ENCODE measurements at places on chromosomes 2 and 18.

DNA sequence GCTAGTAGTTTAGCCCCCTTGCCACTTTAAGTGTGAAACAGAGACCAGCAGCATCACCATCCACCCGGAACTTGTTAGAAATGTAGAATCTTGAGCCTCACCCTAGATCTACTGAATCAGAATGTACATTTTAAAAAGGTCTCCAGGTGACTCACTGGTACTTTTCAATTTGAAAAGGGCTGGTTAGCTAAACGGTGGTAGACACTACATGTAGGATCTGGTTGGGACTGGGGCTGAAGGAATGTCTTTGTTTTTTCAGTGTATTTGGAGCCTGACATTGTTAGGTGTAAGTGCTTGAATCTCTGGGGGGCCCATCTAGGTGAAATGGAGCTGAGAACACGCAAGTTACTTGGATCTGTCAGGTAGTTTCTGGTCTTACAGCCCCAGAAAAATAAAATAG lies 44.0 kb upstream of the XPO1 start:
- DNase-seq: no peak

GRCh38 chr2:84856787-84857186 lies 24.1 kb downstream of the TRABD2A start:
- DNase-seq: no peak

- DNase-seq: no peak
These were observed 37.1 kb upstream of the ASAP2 start for GRCh38 chr2:9169349-9170107.

GRCh38 chr2:207887500-207887899 lies 117.8 kb upstream of the FZD5 start:
- DNase-seq: no peak

- DNase-seq: no peak
These were observed 297.1 kb downstream of the ARHGAP15 start for GRCh38 chr2:143426296-143426695.

GRCh38 chr2:182316950-182317349 lies 109.9 kb downstream of the PDE1A start:
- DNase-seq: no peak

DNA sequence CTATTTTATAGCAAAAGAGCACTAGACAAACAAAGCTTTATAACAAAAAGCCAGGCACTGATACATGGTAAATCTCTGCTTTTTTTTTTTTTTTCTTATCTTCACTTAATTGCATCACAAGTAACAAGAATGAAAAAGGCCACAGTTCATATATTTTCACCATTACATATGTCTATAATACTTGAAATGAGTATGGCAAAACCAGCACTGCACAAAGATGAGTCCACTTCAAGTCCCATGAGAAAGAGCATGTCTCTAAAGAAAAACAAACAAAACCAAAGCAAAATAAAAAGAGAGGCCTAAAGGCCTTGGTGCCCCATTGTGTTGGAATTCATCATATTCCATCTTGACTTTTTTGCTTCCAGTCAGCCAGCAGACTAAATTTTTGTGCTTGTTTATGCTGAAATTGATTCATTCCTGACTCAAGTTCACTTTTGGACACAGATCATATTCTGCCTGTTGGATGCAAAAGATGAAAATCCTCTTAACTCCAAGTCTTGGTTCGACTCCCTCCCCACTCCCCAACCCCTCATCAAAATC lies 264.9 kb upstream of the CCDC68 start:
- no peak for DNase-seq

DNA sequence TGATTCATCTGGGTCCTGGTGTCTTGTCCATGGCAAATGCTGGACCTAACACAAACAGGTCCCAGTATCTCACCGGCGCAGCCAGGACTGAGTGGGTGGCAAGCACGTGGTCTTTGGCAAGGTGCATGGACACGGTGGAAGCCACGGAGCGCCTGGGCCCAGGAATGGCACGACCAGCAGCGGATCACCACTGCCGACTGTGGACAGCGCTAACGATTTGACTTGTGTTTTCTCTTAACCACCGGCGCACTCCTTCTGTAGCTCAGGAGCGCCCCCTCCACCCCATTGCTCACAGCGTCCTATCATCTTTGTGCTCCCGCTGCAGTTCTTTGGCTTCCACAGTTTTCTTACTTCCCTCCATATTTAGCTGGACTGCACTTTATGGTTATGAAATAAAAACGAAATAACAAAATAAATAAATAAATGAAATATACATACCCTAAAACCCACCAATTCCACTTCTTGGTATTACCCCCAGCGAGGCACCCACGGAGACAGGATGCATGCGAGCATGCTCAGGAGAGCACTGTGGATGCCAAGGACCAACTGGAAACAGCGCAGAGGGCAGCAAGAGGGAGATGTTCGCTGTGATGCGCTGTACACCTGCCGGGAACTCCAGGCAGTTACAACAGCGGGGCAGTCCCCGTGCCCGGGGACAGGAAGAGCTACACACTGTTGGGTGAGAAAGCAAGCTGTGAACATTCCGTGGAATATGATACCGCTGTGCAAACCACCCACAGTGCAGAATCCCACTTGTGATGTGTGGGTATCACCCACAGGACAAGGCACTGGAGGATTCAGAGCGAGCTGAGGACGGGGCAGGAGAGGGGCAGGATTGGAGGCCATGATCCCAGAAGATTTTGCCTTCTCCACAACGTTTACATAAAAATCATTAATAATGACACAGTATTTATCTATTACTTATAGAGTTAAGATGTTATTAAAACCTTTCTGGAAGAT lies 7.0 kb upstream of the CIDEA start:
- DNase-seq: no peak

GRCh38 chr2:43300781-43301583 lies 74.6 kb upstream of the ZFP36L2 start:
- no peak for DNase-seq

GRCh38 chr18:40531051-40531450 lies 1424.0 kb upstream of the PIK3C3 start:
- no peak for DNase-seq

GRCh38 chr2:216495656-216496055 lies 3.0 kb upstream of the RPL37A start:
- no peak for DNase-seq

DNA sequence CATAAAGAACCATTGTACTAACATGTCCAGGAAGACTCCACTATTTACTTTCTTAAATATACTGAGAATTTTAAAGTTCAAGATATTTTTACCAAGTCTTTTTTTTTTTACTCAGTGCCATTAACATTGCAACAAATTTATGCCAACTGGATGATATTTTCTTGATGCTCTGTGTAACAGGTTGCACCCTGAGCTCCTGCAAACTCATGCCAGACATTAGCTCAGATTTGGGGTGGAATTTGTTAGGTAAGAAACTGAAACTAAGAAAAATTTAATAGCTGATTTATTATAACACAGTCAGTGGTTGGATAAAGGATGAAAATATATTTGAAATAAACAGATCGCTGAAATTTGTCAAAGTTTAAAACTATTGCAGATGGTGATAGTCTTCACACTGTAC lies 228.6 kb upstream of the SPHKAP start:
- DNase-seq: no peak

- no peak for DNase-seq
These were observed 245.7 kb downstream of the TNS1 start for GRCh38 chr2:217757108-217757463.

DNA sequence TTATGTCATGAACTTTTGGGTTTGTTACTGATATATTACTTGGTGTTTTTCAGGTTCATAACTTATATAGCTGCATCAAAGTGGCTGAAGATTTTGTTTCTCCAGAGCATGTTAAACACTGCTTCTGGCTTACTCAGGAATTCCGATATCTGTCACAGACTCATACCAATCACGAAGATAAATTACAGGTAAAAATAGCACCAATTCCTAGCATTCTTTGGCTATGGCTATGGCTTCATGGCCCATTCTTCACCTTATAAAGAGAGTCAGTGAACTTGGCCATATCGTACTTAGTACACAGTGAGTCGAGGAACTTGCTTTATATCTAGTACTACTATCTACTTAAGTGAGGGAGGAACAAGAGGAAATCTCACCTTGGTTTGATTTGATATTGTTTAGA lies 49.9 kb downstream of the KDM3A start:
- no peak for DNase-seq

GRCh38 chr2:46339676-46340459 lies 42.7 kb downstream of the EPAS1 start:
- DNase-seq: no peak

DNA sequence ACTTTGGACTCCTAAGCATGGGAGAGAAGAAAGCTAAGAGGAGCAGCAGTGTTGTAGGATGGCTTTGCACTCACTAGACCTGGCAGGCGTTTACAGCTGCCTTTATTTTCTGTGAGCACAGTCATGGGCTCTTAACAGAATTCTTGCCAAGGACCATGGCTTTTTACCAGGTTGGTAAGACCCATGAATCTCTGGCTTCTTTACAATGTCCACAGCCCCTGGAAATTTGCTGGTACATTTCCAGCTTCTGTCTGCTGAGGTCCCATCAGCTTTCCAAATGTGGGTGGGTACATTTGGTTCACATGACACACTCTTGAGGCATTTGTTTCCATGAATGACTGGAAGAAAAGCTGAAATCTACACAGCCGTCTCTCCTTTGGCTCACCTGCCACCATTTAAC lies 162.7 kb downstream of the PPP1R1C start:
- DNase-seq: no peak

DNA sequence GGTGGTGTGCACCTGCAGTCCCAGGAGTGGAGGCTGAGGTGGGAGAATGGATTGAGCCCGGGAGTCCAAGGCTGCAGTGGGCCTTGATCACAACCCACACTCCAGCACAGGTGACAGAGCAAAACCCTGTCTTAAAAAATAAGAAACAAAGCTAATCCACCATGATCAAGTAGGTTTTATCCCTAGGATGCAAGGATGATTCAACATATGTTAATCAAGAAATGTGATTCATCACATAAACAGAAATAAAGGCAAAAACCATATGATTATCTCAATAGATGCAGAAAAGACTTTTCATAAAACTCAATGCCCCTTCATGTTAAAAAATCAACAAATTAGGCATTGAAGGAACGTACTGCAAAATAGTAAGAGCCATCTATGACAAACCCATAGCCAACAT lies 58.1 kb downstream of the CCBE1 start:
- DNase-seq: no peak

DNA sequence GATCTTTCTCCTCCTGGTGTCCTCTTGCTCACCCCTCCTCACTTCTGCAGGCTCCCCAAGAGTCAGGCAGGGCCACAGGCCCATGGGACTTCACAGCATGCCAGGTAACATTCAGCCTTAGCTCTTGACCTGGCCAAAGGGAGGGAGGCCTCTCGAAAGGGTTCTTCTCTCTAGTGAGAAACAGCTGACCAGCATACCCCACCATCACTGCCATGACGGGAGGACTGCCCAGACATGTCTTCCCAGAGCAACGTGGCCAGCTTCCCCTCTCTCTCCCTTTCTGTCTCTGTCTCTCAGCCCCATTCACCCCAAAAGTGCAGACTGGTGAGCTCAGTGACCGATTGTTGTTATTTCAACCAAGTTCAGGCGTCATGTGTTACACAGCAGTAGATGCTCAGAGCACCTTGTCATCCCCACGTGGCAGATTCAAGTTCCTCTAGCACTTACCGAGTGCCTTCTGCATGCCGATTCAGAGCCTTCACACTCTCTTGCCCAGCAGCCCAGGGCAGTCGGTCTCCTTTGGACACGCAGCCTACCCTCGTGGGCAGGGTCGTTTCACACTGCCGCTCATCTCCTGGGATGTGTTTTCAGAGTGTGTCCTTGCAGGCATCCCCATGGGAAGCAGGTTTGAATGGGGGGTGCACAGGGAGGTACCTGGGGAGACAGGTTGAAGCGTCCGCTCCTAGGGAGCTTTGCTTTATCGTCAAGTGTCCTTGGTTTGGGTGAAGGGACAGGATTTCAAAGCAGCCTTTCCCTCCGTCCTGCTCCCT lies 259.9 kb downstream of the NDUFA10 start:
- DNase-seq: no peak

- no peak for DNase-seq
These were observed 69.3 kb downstream of the TMEM247 start for GRCh38 chr2:46548521-46549144.

- DNase-seq: no peak
These were observed 475.2 kb downstream of the EPHA4 start for GRCh38 chr2:221096706-221097567.

All from stimulated activated CD8-positive, alpha-beta memory T cell treated with anti-CD3 and anti-CD28 coated beads, Interleukin-7, amount 100 ng/mL, for 48 hours (primary cell).